ENCODE measurements at places on chromosomes 1 and 21.

- no peak for DNase-seq
These were observed 181.6 kb downstream of the ZNF326 start for GRCh38 chr1:90176530-90176929.

GRCh38 chr1:23050201-23050600 lies 30.9 kb downstream of the KDM1A start:
- no peak for DNase-seq

DNA sequence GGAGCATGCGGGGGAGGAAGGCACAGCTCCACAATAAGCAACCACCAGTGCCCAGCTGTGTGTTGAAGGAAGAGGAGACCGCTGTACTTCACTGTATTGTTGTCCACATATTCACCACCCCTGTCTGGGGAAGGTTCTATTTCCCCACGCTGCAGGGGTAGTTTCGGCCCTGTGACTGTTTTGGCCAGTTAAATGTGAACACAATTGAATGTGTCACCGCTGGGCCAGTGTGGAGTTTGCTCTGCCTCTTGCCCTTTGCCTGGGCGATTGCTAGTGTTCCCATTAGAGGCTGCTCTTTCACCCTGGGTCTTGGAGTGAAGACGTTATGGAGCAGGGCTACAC lies 32.6 kb downstream of the UBE4B start:
- DNase-seq, result no peak

- no peak for DNase-seq
These were observed 10.3 kb downstream of the SH3GLB1 start for GRCh38 chr1:86714561-86715244.

DNA sequence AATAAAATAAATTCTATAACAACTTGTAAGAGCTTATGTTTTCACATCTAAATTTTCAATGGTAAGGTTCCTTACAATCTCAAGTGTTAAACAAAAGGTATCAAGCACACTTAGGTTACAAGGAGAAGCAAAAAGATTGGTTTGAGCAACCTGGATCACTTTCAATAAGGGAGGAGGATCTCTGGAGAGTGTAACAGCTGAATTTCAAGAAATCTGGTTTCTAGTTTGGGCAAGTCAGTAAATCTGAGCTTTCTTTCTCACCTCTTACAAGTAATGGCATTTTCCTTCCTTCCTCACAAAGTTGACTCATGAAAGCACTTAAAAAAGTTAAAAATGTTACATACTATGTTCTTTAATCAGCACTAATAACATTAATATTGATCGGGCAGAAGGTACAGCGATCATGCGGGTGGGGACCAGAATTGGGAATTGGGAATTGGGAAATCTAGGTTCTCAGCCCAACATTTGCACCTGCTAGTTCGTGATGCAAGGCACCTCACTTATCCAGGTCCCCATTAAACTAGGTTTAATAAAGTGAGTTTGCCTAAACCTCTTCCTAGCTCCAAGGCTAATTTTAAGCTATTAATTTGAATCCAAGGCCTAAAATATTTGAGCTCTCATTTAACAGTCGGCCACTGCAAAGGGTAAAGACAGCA lies 3.1 kb downstream of the NUCKS1 start:
- DNase-seq, result no peak

GRCh38 chr1:182617014-182617429 lies 12.8 kb upstream of the RGS16 start:
- peak; percentile 47 for DNase-seq

DNA sequence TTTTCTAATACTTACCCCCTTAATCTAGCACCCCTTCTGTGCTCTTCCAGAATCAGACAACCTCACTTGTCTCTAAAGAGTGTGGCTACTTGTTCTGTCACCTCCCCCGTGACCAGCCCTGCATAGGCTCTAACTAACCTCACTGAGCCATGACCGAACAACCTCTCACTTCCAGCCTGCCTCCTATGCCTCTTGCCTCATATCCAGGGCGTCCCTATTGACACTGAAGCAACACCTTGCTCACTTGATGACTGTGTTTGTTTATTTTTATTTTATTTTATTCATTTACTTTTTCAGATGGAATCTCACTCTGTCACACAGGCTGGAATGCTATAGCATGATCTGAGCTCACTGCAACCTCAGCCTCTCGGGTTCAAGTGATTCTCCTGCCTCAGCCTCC lies 235.1 kb upstream of the B3GALT2 start:
- no peak for DNase-seq

- DNase-seq, result no peak
These were observed 43.5 kb downstream of the STYXL2 start for GRCh38 chr1:167137332-167137781.

DNA sequence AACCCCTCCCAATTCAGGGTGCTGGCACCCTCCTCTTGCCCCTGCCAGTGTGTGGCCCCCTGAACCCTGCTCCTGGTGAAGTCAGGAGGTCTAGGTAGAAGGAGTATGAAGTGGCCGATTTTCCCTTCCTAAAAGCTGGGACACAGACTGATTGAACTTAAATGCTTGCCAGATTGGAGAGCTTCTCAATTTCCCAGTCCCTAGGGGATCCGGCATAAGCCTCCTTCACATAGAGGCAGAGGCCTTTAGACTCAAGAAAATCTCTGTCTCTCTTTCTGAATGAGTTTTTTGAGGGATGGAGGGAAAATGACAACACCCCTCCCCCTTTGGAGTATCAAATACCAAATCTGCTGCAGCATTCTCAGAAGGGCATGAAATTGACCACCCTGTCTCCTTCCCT lies 51.5 kb downstream of the SYT2 start:
- DNase-seq, result no peak

DNA sequence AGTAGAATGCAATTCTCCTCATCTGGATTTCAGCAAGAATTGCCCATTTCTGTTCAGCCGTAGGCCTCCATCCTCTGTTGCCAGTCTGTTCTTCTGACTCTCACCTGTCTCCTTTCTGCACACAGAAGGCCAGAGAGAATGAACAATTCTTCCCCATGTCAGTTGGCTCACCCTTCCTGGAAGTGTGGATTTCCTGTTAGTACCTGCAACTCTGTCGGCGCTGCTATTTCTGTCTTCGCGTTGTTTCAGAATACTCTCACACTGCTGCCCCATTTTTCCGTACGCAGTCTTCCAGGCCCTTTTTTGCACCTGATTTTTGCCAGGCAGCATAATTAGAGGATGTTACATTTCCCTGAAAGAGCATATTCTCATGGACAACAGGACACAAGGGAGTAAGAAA lies 200.7 kb downstream of the FGGY start:
- DNase-seq, result no peak

GRCh38 chr1:86263101-86263500 lies 106.5 kb upstream of the COL24A1 start:
- DNase-seq, result no peak

DNA sequence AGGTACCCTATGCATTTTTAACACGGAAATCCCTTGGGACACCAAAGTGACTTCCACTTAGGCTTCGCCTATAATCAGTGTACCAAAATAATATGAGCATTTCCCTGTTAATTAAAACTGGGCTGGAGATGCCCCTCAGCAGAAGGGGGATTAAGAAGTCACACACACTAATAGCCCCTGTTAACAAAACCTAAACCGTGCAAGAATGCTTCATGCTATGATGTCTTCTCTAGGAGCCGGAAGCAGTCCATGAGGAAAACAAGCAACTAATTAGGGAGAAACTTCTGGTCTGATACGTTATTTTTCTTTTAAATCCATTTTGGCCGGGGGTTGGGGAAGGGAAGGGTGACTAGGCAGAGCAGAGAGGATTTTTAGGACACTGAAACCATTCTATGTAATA lies 123.4 kb downstream of the ESRRG start:
- no peak for DNase-seq

- no peak for DNase-seq
These were observed 198.3 kb downstream of the CYYR1 start for GRCh38 chr21:26374817-26375216.

DNA sequence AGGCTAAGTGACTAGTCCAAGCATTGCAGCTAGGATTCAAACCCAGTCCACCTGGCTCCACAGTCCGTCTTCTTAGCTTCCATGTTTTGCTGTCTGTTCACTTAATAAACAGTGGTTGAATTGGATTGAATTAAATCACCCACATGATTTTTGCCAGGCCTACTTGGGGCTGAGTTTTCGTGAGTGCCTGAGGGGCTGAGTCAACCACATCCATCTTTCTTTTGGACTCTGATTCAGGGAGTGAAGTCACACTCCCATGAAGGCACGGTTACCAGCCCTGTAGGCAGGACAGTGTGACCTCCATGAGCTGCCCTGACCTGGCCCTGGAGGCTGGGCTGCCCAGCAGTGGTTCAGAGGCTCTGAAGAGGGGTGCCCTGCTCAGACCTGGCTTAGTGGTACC lies 123.7 kb downstream of the ACTL8 start:
- DNase-seq, result no peak

DNA sequence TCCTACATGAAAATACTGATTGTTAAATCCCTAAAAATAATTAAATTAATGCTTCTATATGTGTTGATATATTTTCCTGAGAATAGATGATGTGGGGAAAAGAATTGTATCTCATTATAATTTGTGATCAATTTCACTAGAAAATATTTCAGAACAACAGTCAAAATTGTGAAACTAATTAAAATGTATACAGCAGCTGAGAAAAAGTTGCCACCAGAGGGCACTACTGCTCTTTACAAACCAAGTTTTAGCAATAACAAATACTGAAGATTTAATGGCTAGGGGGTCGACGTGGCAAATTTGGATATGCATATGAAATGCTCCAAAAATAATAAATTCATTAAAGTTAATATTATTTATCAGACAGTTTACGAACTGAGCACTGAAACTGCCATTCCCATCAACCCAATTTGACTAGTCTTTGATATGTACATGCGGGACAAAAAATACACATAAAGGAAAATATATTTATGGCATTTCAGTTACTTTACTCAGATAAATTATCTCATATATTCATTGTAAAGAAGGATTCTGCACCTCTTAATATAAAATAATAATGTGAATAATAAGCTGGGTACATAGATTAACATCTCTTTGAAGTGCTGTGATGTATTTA lies 96.3 kb upstream of the TMPRSS15 start:
- DNase-seq, result peak; percentile 38

GRCh38 chr1:65064981-65065380 lies 83.0 kb upstream of the AK4 start:
- no peak for DNase-seq

DNA sequence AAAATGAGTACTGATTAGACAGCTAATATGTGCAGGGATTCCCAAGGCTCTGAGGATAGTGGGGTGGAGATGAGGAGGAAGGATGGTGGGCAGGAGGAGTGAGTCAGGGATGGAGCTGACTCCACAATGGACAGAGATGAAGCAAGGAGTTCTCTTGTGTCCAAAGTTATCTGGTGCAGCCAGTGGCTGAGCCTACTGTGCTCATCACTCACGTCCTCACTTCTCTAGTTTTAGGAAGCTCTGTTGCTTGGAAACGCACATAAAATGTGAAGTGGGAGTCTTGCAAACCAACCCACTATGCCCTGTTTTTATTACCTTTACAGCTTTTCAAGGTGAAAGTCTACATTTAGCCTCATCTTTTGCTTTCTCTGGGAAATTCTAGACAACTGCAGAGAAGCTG lies 36.5 kb upstream of the SAMD13 start:
- DNase-seq, result no peak

- DNase-seq, result no peak
These were observed 62.4 kb downstream of the MAP3K21 start for GRCh38 chr1:233389893-233390292.

Measured in NCI-H774 (cell line).